NK-92 treated with Interleukin-12 subunit alpha and Interleukin-12 subunit beta, amount 100 ng/mL, for 24 hours (cell line): ENCODE measurements at places on chromosomes 2 and 18.

DNA sequence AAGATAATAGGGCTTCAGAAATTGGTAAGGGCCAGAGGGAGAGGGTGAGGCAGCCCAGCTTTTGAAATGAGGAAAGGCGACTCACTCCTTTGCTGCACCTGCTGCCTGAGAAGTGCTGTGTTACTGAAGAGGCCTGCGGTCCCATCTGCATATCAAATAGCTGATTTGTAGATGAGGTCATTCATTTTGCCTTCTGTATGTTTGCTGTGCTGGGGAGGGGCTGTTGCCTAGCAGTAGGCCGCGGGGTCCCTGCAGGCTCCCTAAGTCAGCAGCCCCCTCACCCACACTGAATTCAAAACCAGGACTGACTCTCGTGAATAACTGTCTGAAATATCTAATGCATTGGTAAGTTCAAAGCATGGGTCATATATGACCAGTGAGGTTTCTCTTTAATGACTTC, 377.2 kb downstream of the SOX11 start:
- DNase-seq, result no peak

DNA sequence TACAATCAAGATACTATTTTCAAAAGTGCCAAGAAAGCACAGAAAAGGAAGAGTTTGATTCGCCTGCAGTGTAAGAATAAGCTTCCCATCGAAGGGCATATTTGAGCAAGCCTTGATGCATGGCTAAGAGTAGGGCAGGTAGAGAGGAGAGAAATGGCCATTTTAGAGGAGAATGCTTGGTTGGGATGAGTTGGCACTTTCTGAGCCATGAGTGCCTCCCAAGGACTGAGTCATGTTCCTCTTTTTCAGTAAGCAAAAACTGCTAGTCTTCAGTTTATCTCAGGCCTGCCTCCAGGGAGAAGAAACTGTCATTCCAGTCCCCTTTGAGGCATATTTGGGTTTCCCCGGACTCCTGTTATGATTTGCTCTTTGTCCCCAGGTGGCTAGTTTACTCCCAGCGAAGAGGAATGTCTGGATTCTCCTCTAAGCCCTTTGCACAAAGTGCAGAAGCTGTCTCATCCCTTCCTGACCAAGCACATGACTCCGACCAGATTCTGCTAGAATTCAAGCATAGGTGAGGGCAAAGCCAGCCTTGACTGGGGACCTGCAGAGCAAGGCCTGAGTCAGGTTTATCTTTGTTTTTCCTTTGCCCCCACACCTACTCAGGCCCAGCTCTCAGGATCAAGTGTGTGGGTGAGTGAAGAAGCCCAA, 115.2 kb downstream of the TTC32 start:
- DNase-seq, result no peak

DNA sequence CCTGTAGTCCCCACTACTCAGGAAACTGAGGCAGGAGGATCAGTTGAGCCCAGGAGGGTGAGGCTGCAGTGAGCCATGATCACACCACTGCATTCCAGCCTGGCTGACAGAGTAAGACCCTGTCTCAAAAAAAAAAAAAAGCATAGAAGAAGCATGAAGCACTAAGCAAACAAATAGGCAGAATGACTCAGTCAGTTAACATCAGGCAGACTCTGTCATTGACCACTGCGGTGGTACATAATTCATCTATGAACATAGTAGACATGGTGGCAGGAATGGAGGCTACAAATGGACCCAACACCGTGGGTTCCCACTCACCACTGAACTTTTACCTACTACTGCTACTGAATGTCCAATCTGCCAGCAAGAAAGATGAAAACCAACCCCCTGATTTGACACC, 7.6 kb upstream of the ASXL2 start:
- DNase-seq, result no peak

- no peak for DNase-seq
These were observed 162.3 kb downstream of the ARHGAP28 start for GRCh38 chr18:6891788-6892187.

DNA sequence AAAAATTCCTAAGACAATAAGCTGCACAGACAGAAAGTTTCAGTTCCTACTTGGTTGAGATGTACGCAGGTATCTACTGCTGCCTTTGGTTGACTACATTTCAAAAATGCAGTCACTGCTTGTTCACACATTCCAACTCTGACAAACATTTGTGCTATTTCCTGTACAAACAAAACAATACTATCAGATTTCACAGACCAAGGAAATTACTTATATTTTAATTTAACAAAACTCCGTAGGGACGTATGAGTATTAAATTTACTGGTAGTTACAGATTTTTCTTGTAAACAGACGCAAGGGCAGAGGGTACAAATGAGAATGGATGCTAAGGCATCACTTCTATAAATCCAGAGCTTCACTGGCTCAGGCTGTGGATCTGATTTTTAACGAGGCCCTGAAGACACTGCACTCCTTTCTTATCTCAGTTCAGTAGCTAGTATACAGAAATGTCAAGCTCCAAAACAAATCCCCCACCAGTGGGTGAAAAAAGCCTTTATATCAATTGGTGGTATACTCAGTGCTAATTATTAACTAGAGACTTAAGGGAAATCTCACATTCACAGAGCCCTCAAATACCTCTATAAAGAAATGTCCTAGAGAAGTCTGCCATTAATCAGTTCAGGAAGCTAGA, 31.7 kb upstream of the TTC32 start:
- DNase-seq, result no peak

- no peak for DNase-seq
These were observed 143.6 kb downstream of the WDPCP start for GRCh38 chr2:63444565-63445288.

DNA sequence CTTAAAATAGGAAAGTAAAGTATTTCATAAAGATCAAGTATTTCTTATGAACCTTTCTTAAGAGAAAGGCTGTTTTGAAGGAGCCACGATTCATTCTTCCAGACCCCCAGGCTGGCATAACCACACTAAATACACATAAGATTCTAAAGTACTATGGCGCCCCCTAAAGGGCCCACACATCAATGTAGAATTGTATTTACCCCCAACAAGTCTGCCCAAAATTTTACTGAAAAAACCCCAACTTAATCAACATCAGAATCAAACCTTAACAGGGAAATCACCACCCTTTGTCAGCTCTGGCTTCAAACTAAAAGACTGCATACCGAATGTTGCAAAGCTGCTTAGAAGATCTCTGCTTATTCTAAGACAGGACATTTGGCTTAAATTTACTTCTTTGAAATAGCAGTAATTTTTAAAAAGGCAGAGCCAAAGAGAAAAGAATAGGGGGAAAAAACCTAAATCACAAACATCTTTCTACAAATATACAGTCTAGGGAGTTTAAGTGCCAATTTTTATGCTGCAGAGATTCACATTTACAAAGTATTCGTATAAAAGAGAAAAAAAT, 20.4 kb upstream of the BCL2 start:
- no peak for DNase-seq

DNA sequence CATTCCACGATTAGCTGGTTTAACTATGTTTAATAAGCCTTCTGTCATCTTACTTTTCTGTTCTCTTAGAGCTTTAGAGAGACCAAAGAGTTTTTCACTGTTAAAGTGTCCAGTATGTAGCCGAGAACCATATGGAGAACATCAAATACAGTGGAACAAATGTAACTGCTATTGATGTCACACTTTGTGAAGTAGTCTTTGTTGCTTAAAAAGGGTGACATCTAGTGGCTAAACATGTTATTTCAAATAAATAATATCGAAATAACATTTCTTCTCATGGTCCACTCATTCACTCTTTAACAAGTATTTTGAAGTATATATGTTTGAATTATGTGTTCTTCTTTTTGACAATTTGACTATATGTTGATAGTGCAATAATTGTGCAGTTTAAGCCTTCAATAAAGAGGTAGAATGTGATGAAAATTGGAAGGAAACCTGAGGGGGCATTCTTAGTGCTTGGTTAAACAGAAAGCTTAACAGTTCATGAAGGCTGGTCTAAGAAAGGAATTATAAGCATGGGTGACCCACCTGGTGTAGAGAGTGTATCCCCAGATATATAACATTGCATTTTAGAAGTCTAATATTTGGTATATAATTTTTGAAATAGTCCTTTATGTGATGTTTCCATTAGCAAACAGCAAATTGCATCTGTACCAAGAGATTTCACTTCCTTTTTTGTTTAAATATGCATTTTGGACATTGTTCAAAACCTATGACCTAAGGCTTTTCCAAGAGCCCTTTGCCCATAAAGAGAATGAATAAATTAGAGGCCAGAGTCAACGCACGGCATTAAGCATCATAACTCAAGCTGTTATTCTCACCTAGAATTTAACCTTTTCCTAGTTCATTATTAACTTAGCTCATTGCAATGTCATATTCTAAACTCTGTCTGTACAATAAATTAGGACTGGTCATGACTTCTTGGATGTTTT, 112.1 kb downstream of the KYNU start:
- DNase-seq, result no peak

- no peak for DNase-seq
These were observed 5.4 kb downstream of the LBH start for GRCh38 chr2:30236591-30237238.

DNA sequence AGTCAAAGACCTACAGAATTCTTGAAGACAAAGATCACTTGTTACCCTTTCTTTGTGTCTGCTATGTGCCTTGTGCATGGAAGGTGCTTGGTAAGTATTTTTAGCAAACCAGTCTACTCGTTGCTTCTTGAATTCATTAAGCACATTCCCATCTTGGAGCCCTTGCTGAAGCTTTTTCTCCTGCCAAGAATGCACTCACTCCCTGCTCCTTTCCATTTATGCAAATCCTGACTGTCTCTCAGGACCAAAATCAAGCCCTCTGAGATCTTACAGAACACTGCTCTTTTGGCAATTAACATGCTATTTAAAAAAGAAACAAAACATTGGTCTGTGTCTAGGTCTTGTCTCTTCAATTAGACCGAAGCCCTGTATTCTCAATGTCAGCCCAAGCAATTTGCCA, 75.8 kb downstream of the CLHC1 start:
- DNase-seq, result no peak

DNA sequence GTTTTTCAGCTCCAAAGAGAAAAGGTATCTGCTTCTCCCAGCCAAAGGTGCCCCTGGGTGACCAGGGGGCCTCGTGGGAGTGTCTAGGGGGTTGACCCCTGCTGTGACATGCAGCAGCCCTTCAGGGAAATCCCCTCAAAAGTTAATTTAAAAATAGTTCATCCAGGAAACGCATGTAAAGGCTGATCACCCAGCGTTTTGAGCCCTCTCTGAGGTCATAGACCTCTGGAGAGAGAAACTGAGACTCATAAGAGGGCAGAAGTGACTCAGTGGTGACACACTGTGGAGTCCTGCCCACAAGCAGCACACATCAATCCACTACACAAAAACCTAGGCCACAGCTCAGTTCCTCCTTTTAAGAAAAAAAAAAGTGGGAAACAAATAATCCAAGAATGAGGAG, 11.9 kb downstream of the GAL3ST2 start:
- DNase-seq, result peak; percentile 63

DNA sequence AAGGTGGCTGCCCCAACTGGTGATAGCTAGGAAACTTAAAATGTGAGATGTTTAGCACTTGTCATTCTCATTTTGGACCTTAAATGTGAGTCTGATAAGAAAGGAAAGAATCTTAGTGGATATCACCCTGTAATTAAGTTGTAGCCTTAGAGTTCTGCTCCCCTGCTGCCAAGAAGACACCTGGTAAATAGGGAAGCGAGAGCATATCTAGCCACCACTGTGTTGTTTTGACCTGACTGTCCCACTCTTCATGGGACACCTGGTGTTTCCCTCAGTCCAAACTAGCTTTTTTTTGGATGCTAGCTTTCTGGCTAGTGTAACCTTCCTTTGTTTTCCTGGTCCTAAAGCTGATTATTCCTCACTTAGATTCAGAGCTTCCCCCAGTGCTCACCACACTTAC, 357.6 kb downstream of the RAD51AP2 start:
- DNase-seq, result no peak

DNA sequence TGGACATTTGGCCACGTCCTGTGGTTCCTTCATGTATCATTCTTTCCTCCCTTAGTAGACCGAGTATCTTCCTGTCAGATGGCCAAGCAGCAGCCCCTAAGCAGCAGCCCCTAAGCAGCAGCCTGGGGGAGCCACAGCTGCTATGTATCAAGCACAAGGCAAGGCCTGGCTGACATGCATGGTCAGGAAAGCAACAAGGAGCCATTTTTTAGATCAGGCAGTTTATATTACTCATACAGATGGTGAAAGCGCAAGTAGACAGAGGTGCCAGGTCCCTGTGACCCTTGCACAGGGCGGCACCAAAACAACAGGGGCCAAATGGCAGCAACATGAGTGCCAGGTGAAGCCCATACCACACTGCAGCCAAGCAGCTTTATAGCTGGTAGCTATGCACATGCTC, 22.1 kb downstream of the CHCHD5 start:
- no peak for DNase-seq
